ENCODE measurements at places on chromosomes 5 and 9.
A peak's percentile ranks its signal among the peaks of the same experiment; 100 is the strongest.

DNA sequence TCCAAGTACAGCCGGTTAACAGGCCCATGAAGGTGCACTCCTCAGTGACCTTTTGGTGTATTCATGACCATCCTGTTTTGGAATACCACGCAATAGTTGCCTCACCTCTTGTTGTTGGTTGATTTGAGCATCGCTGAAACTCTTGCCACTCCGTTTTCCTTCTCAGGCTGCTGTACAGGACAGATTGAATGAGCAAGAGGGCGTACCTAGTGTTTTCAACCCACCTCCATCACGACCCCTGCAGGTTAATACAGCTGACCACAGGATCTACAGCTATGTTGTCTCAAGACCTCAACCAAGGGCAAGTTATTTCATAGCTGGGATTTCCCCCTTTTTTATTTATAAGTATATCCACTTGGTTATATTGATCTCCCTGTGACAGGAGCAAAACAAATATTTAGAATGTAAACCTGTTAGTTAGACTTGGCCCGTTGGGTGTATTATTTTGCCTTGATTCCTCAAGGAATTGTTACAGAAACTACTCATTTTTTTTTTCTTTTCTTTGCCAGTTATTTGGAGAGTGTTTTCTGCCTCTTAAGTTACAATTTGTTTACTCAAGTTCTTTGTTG lies 38.1 kb downstream of the FAF2 start:
- DNase-seq, result no peak

GRCh38 chr5:133781436-133782225 lies 169.3 kb upstream of the FSTL4 start:
- DNase-seq, result no peak

DNA sequence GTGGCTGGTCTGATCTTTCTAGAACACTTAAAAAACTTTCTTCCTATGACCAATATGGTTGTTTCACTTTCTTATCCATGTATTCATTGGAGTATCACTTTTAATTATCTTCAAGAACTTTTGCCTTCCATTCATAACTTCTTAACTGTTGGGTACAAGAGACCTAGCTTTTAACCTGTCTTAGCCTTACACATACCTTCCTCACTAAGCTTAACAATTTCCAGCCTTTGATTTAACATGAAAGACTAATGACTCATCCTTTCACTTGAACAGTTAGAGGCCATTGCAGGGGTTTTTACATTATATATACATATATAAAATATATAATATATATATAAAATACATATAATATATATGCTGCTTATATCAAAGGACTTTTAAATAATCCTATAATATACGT lies 57.9 kb downstream of the ABHD17B start:
- DNase-seq, result no peak

GRCh38 chr9:72315510-72316311 lies 49.3 kb downstream of the ZFAND5 start:
- DNase-seq, result peak; percentile 50

GRCh38 chr5:170360709-170361108 lies 28.5 kb downstream of the KCNMB1 start:
- no peak for DNase-seq

DNA sequence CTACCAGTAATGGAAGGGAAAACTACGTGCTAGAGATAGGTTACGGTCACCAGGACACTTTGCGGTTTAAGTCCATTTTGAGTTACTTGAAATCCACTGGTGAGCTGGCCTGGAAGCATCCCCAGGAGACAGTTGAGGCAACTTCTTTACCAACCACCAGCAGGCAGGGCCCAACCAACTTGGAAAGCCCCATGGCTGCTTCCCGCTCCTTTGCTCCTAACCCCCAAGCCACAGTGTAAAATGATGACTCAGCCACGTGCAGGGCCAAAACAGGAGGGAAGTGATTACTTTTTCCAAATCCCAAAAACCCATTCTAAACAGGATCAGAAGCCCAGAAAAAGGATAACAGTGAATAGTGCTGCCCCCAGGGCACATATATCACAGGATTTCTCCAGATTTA lies 87.4 kb downstream of the PAX5 start:
- no peak for DNase-seq

Data from spinal cord (tissue), 10 donors.